ENCODE measurements at places on chromosomes 4 and X. TPM values are rescaled to one million over a fixed set of nuclear protein-coding genes. Genes with fewer than 3 reads are reported as not detected.

Gene KDR
- 18.7 TPM for total RNA-seq

Gene UGT2A1
- not detected for total RNA-seq

DNA sequence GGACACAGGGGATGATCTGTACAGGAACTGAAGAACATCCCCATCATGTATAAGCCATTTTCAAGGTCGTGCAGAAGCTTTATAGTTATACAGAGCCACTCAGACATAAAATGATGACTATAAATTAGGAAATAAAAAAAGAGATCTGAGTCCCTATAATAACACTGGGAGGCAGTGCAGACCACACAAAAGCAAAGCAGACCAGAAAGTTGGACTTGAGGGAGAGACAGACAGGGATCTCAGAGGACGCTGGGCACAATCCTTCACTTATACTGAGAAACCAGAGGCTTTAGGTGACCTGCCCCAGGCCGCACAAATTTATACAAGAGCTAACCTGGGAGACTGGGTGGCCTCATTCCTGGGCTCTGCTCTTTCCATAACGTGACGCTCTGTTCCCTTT is 70.5 kb downstream of the HADH start:
- no peak for DNase-seq

- DNase-seq = no peak
Measured at GRCh38 chr4:61407642-61408618, 207.8 kb downstream of the ADGRL3 start.

GRCh38 chrX:64195862-64196261 is 9.6 kb downstream of the AMER1 start:
- DNase-seq = no peak

Measured in right cardiac atrium (tissue), 5 donors.